Lung (tissue), 17 donors: ENCODE measurements at places on chromosomes 3 and 15. TPM values are rescaled to one million over a fixed set of nuclear protein-coding genes. Genes with fewer than 3 reads are reported as not detected.

GRCh38 chr3:115624901-115625300 is 1.6 kb downstream of the GAP43 start:
- no peak for DNase-seq

- DNase-seq: no peak
Observed at GRCh38 chr15:97899981-97900380, 60.5 kb upstream of the ARRDC4 start.

GRCh38 chr3:18751514-18751913 is 326.4 kb upstream of the SATB1 start:
- no peak for DNase-seq

- DNase-seq: no peak
Observed at GRCh38 chr15:73680549-73680948, 3.6 kb upstream of the CD276 start.

GRCh38 chr15:38878926-38879325 is 314.3 kb upstream of the RASGRP1 start:
- no peak for DNase-seq

- DNase-seq: no peak
Observed at GRCh38 chr3:116064646-116065045, 380.6 kb downstream of the LSAMP start.

The CACNA2D2 gene
- total RNA-seq: 111 TPM
